Brain pericyte (primary cell): ENCODE measurements at places on chromosomes 3 and 15.

GRCh38 chr3:42129014-42129953, 38.1 kb downstream of the TRAK1 start:
- no peak for DNase-seq

DNA sequence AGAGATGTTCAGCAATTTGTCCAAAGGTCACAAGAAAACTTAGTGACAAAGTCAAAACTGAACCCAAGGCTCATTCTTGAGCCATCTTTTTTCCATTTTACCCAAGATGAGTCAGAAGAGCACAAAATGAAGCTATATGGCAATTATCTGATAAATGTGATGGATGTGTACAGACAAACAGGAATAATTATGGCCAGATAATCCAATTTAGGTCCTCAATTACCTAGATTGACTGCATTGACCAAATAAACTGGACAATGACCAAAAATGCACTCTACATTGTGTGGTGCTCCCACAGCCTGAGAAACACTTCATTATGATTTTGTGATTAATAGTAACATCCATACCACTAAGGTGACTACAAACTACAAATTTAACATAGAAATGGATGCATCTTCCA, 1105.8 kb downstream of the IGSF11 start:
- no peak for DNase-seq

- DNase-seq: no peak
Observed at GRCh38 chr3:115788921-115789470, 165.7 kb downstream of the GAP43 start.

DNA sequence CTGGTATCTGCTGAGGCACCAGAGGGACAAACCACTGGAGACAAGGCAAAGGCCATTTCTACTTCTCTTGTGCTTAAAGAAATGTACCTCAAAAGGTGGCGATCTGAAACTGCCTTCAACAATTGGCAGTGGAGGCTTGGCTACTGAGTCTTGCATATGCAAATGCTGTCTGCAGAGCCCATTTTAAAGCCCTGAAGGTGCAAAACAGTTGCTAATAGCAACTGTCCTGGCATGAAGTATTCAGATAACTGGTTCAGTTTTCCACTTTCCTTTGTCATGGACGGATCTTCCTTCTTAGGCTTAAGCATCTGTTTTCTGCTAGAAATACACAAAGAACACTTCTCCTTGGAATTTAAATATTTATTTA, 71.4 kb upstream of the PSMD6 start:
- no peak for DNase-seq

- no peak for DNase-seq
Observed at GRCh38 chr3:88879905-88880304, 227.5 kb upstream of the EPHA3 start.

- no peak for DNase-seq
Observed at GRCh38 chr15:27714675-27715074, 384.4 kb downstream of the OCA2 start.

DNA sequence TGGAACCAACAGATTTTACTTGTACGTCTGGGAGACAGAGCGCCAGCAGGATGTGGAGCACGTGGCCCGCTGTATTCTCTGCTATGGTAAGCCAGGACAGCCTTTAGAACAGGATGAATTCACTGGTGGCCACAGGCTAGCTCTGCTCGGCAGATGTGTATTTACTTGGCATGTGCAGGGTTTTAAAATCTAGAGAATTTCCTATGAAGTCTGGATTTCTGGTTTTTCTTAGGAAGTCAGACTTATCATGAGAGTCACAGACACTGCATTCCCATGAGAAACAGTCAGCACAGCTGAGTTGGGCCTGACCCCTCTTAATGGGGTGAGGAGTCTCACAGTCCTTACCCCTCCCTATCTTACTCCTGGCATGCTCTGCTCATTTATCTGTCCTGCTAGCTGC, 84.6 kb upstream of the COL6A5 start:
- no peak for DNase-seq

DNA sequence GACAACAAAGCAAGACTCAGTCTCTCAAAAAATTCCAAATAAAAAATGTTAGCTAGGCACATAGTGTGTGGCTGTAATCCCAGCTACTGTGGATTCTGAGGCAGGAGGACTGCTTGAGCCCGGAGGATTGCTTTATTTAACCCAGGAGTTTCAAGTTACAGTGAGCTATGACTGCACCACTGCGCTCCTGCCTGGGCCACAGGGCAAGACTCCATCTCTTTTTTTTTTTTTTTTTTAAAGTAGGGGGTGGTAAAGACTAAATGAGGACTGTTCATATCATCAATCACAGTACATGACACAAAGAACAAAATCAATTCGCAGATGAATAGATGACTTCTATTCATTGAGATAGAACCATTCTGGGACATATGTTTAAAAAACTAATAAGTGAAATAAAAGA, 48.1 kb downstream of the ACAP2 start:
- no peak for DNase-seq

DNA sequence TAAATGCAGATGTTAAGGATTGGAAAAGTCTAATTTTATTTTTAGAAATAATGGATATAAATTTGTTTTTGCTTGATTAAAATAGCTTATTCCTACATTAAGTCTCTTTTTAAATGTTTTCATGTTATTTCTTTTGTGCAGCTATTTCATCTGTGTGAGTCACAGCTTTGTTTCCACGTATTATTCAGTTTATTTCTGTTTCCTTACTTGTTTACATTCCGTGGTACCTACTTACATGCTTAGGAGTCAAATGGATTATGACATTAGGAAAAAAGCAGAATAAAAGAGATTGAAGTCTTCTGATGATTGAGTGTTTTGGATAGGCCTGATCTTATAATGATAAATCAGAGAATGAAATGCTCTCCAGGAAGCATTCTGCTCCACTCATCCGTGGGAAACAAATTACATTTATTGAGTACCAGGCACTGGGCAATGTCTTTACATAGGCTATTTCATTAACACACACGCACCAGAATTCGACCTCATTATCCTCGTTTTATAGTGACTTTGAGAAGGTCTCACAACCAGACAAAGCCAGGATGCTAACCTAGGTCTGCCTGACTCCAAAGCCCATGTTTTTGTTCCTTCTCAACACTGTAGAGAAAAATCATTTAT, 38.1 kb upstream of the RASA2 start:
- DNase-seq: no peak

GRCh38 chr3:41854956-41855355, 106.9 kb downstream of the ULK4 start:
- DNase-seq: no peak

- DNase-seq: no peak
Observed at GRCh38 chr3:187679638-187680396, 9.6 kb upstream of the SST start.

DNA sequence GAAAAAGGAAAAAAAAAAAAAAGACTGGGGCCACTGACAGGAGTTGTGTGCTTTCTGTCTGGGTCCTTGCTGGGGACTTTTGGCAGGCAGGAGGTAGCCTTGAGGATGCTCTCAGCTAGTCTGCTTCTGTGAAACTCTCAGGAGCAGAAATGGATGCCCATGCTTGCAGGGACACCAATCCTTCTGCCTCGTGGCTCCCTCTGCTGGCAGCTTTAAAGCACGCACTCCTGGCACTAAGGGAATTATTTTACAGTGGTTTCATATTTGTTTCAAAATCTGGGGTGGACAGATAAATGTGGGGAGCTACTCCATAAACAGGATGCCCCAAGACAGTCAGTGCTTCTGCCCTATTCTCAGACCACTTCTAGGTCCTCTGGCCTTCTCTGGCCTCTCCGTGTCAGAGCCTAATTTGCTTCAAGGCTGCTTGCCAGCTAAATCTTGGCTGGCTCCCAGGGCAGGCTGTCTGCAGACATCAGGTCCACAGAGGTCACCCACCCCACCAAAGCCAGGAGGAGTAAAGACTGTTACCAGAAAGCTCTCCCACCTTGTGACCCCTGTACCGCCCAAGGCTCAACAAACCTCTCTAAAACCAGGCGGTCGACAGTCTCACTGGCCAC, 17.1 kb downstream of the TRAIP start:
- peak; percentile 31 for DNase-seq

DNA sequence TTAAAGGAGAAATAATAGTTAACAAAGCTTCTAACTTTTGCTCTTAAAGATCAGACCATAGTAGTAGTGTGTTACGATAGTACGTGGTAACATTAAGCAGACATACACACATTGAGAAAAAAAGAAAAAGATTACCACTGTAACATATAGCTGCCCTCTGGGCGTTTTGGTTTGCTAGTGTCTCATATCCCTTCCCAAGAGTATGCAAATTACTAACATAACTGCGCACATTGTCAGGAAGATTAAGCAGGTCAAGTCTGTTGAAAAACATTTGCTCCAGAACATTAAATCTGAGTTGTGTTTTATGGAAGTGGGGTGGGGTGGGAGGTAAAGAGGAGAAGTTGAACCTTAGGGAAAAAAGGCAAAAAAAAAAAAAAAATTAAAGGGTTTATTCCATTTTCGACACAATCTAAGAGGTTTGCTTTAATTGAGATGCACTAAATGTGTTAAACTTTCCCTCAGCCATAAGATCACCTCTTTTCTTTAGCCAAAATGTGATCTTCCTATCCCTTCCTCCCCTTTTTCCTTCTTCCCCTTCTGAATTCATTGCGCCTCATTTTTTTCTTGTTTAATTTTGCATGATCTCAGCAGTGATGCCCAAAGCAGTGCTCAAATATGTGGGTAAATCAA, 1.5 kb upstream of the LRIG1 start:
- DNase-seq: no peak

DNA sequence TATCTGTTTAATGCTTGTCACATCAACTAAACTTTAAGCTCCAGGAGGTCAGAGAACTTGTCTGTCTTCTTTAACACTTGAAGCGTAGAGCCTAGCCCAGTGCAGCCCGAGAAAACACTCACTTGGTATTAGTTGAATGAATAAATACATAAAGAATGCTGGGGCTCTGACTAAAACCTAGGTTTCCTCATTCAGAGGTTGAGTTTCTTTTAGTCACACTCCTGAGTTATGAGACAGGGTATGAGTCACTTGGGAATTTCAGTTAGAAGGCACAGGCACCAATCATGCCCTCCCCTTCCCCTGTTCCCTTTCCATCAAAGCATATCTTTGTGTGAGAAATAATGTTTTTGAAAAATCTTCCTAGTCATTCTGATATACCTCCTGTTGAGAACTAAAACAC, 589.8 kb upstream of the DPPA4 start:
- peak; percentile 73 for DNase-seq

DNA sequence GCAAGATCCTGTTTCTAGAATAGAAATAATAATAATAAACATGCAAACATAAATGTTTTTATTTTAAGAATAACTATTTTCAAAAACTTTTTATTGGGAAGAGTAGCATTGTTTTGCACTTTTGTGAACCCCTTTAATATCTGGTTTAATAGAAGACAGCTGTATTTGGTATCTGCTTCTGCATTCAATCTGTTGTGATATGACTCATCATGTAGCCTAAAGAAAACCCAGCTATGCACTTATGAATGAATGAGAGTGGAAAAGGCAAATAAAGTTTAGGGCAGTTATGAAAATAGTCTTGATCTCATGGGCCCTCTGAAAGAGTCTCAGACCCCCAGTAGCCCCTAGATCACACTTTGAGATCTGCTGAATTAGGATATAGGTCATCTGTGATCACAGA, 100.4 kb upstream of the PPP2R3A start:
- no peak for DNase-seq

- no peak for DNase-seq
Observed at GRCh38 chr3:42709621-42710020, 7.0 kb upstream of the HHATL start.
